IPS DF 6.9 (cell line): ENCODE measurements at places on chromosomes 5 and 9.
A peak's percentile ranks its signal among the peaks of the same experiment; 100 is the strongest.

- no peak for DNase-seq
Observed at GRCh38 chr5:173613433-173614159, 2.9 kb downstream of the BOD1 start.

- DNase-seq = no peak
Observed at GRCh38 chr5:151661968-151662732, 24.6 kb downstream of the SPARC start.

DNA sequence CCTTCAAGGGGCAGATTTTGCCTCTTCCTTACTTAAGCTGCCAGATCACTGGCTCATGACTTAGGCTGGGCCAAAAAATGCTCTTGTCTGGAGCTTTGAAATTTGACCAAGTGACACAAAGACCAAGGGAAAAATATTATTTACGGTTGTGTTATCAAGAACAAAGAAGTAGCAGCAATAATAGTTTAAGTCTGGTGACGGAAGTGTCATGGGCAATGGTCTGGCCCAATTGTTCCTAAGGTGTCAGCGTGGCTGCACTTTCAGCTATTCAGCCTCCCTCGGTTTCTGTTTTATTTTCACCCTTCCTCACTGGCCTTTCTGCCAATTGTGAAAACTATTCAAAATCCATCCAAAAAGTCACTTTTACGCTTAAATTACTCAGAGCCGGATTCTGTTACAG is 185.3 kb downstream of the CDH18 start:
- no peak for DNase-seq

- DNase-seq = no peak
Observed at GRCh38 chr9:101354143-101354764, 30.6 kb downstream of the BAAT start.

DNA sequence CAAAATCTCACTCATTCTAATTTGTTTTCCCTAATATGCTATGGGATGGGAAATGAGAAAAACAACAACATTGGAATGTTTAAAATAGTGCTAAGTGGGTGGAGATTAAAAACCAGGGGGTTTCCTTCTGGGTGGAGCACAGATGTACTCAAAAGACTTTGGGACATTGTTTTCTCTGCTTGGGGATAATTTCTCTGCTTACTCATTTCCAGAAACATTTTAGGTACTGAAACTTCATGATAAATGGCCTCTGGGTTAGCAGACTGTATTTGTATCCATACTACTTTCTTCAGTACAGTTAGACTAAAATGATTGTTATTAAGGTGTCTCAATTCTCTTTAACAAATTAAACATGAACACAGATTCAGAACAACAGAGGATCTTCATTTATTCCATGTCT is 17.4 kb downstream of the ELOVL7 start:
- no peak for DNase-seq

DNA sequence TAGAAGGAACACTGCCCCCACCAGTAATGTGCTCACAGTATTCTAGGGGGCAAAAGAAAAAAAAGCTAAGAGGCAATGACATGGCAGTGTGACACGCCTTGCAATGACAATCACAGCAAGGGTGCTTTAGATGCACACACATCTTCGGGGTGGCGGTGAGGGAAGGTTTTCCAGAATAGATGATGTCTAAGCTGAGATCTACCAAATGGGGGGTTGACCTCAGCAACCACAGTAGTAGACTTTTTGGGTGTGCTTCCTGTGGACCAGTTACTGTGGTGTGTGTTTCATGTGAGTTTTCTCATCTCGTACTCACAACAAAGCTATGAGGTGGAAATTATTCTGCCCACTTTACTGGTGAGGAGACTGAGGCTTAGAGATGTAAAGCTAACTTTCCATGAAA is 10.2 kb upstream of the IL12B start:
- DNase-seq = no peak

- DNase-seq = no peak
Observed at GRCh38 chr5:31396611-31397295, 135.1 kb downstream of the DROSHA start.

DNA sequence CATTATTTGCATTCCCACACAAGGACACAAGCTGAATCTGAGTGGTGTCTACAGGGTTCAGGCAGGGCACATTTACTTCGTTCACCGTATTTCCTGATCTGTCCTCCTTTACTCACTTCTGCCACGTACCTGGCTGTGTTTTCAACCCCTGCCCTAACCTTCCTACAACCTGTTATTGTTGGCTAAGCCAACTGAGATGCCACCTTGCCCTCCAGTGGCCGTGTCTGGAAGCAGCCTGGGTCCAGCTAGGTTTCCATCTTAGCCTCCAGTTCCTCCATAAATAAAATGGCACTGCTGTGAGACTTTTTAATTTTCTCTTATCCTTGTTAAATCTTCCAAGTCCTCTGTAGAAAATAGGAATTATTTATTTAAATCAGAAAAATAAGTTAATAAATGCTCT is 64.8 kb downstream of the ATP10B start:
- peak; percentile 22 for DNase-seq

- DNase-seq = no peak
Observed at GRCh38 chr9:123320814-123321213, 35.2 kb upstream of the CRB2 start.

GRCh38 chr9:131799177-131799823 is 59.4 kb upstream of the RAPGEF1 start:
- no peak for DNase-seq

- no peak for DNase-seq
Observed at GRCh38 chr9:137531099-137531765, 19.0 kb downstream of the PNPLA7 start.

DNA sequence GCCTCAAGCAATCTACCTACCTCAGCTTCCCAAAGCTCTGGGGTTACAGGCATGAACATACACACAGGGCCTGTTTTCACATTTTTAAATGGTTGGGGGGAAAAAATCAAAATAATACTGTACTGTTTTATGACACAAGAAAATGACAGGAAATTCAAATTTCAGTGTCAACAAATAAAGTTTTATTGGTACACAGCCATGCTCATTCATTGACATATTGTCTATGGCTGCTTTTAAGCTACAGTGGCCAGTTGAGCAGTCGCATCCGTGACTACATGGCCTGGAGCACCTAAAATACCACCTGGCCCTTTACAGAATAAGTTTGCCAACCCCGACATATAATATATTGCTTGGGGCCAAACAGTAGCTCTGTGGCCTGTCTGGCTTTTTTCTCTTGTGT is 56.4 kb upstream of the GGTA1 start:
- DNase-seq = no peak

- DNase-seq = no peak
Observed at GRCh38 chr9:69801989-69802388, 18.6 kb upstream of the CFAP95 start.

- no peak for DNase-seq
Observed at GRCh38 chr9:89361031-89361430, 42.7 kb downstream of the SECISBP2 start.

DNA sequence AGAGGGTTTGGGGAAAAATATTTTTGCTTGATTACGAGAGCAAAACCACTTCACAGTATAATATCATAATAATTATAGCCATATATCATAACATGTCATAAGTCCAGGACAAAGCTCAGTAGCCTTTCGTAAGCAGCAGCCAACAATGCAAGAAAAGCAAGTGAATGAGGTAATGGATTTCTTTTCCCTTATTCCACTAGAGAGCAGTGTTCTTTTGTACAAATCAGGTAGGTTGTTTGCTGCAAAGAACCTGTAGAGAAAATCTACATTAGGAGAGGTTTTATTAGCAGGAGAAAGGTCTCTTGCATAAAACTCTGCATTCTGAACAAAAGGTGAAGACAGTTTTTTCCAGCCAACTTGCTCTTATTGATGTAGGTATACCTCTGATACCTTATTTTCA is 1033.4 kb downstream of the TLE4 start:
- DNase-seq = no peak

- DNase-seq = no peak
Observed at GRCh38 chr5:143992496-143992895, 178.0 kb downstream of the YIPF5 start.

- DNase-seq = no peak
Observed at GRCh38 chr5:43063721-43064171, 23.6 kb upstream of the ANXA2R start.

DNA sequence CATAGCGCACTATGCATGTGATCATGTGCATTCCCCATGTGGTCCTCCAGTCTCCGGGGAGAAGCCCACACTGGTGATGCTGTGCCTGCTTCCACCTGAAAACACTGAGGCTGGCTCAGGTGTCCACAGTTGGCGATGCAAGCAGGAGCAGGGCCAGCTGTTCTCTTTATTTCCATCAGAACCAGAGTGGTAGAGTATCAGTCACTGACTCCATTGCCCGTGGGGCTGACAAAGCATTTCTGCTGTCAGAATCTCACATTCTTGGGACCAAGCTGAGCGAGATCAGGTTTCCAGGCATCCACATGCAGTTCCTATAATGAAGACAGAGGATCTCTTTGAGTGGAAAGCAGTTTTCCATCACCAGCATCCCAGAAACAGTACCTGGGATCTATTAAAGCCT is 52.5 kb downstream of the GADD45G start:
- no peak for DNase-seq

GRCh38 chr5:160293901-160294561 is 18.3 kb downstream of the CCNJL start:
- no peak for DNase-seq

DNA sequence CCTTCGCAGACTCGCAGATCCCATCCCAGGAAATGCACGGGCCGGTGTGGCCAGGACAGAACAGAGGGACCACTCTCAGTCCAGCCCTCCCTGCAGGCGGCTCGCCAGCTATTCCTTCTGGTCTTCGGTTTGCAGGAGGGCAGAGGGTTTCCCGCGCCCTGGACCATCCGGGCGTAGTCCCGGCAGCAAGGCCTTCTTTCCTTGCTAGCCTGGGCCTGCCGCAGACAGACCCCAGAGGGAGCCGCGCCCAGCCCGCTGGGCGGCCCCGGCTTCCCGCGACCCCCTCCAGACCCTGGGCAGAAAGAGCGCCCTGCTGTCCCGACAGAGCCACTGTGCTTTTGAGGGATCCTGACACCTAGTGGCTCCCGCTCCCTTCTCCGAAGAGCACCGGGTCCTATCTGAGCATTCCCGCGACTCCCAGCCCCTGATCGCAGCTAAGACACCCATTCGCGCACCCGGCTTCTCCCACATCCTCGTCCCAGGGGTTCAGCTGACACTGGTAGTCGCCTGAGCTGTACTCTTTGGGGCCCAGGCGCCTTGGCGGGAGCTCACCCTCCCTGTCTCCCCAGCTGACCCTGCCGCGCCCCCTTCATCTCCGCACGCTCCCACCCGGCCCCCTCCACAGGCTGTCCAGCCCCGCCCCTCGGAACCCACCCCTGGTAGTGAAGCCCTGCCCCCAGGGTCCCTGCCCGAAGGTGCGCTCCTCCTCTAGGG is 1.1 kb downstream of the CFAP90 start:
- DNase-seq = peak; percentile 25

DNA sequence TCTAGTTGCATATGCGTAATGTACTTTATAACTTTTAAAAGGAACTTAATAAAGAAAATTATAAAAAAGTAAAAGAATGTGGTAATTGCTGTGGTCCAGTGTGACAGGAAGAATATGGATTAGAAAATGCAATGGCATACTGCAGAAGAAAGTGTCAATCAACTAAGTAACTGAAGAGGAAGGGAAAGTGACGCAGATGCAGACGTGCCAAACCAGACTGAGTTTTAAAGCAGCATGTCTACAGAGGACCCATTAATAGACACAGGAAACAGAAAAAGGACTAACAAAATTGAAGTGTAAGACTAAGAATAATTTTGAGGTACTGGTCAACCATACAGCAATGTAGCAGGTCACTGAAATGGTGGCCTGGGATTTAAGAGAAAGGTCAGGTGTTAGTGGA is 73.3 kb downstream of the DPYSL3 start:
- DNase-seq = no peak

DNA sequence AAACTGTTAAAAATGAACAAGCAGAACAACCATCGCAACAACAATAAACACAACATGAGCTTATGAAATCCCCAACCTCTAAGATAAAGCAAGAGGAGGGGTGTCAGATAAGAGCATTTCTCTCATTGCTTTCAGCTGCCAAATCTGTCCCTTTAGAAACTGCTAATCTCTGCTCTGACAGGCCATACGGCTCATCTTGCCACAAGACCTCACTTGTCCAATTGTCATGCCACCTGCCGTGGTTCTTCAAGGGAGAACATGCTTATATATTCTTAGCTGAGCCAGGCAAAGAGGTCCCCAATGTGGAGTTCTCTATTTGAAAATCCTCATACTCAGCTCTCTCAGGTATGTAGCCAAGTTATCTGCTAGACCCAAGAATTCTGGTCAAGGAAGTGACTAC is 405.0 kb upstream of the TNC start:
- DNase-seq = no peak

- DNase-seq = no peak
Observed at GRCh38 chr5:94239266-94239665, 379.1 kb downstream of the KIAA0825 start.
